ENCODE measurements at places on chromosomes 16 and 17.
A peak's percentile ranks its signal among the peaks of the same experiment; 100 is the strongest.

DNA sequence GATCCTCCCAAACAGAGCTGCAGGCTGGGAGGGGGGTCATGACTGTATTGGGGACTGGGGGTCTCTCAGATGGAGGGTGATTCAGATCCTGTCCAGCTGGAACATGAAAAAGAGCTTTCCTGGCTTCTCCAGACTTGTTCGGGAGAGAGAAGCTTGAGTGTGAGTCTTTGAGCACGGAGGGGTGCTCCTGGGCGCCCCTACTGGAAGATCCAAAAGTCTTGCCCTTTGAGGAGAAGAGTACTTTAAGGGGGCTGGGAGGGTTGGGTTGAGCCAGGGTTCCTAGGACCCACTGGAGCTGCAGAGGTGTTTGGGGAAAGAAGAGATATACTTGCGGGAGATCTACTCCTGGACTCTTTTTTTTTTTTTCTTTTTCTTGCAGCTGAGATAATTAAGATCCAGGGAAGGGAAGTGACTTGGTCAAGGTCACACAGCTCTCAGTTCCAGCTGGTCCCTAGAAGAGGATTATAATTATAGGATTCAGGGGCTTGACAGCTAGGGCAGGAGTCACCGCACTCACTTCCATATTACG, 8.4 kb downstream of the RARA start:
- peak; percentile 74 for DNase-seq

GRCh38 chr17:28247671-28248555, 71.1 kb upstream of the TMEM97 start:
- no peak for DNase-seq

GRCh38 chr16:6160871-6161270, 1063.3 kb upstream of the EEF2KMT start:
- DNase-seq: peak; percentile 87

GRCh38 chr17:51097708-51098446, 22.8 kb downstream of the SPAG9 start:
- DNase-seq: no peak

GRCh38 chr16:62869837-62870236, 833.6 kb upstream of the CDH8 start:
- DNase-seq: no peak

DNA sequence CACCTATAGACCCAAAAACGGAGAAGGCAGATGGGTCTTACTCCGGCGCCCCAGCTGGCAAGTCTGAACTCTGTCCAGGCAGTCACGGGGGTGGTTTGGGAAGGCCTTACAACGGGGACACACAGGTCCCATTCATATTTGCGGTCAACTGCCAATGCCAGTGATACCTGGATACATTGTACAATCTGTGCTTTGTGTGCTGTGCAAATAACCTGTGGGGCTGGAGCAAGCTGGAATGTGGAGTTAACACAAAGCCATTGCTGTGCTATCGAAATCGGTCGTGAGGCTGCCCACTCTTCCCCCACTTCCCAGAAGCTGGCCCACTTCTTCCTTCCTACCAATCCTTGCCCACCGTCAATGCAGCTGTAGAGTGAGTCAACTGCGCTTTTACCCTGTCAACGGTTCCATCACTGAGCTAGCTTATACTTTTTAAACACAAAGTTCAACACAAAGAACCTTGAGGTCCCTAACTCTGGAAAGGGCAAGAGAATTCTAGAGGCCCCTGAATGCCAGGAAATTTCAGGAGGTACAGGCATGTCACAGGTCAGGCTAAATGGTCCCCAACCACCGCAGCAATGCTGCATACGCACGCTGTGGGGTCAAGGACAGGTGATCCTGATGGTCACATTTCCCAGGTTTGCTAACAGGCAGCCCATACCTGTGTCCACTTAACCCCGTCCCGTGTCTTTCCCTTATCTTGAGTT, 122.8 kb downstream of the ZFHX3 start:
- no peak for DNase-seq

DNA sequence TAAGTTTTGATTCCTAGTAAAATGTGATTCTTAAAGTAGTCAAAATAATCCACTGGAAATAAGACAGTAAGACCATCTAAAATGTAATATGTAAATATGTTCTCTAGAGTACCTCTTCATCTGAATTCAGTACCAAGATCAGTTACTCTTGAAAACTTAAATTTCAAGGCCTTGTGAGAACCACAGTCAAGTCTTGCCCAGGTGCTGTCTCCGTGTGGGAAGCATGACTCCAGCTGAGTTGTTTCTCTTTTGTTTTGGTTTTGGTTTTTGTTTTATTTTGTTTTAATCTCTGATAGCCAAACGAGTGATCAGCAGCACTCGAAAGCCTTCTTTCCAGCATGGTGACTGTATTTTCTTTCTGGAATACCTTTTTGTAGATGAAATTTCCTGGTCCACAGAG, 907.0 kb downstream of the KCNJ18 start:
- DNase-seq: no peak

GRCh38 chr16:23960081-23960885, 124.5 kb downstream of the PRKCB start:
- DNase-seq: no peak

- DNase-seq: no peak
These were observed 2.4 kb downstream of the ZNF267 start for GRCh38 chr16:31875928-31876547.

DNA sequence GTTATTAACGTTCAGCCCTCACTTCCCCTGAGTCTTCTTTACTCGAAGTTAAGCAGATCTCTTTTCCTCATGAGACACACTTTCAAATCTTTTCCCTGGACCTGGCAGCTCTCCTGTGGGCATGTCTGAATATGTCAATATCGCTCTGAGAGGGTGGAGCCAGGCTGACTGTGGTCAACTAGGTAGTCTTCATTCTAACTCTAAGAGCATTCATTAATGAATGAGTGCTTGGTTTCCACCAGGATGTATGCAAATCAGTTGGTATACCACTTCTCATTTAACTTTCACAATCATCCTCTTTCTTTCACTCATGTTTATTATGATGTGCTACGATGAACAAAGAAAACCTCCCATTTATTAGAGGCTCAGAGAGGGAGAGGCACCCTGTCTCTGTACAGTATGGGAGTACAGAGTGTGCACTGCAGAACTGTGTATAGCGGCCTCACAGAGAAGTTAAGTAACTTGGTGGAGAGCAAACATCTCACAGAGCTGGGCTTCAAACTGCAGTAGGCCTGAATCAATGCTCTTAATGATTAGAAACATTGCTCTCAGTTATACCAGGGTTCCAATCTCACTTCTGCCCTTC, 39.9 kb downstream of the OTOA start:
- DNase-seq: no peak

- peak; percentile 85 for DNase-seq
These were observed 113.8 kb downstream of the OR1D5 start for GRCh38 chr17:2949469-2950044.

DNA sequence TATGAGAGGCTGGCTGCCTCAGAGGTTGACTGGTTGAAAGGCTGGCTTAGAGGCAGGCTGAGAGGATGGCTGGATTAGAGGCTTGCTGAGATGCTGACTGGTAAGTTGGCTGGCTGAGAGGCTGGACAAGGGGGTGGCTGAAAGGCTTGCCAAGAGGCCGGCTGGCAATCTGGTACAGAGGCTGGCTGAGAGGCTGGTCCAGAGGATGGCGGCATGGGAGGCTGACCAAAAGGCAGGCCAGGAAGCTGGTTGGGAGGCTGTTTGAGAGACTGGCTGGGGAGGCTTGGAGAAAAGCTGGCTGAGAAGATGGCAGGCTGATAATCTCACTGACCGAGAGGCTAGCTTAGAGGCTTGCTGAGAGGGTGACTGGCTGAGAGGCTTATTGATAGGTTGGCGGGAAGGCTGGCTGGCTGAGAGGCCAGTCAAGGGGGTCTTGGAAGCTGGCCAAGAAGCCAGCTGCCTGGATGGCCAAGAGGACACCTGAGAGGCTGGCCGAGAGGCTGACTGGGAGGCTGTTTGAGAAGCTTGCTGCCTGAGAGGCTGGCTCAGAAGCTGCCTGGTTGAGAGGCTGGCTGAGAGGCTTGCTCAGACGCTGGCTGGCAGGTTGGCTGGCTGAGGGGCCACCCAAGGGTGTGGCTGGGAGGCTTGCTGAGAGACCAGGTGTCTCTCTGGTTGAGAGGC, 34.2 kb upstream of the ACSM2B start:
- no peak for DNase-seq

- DNase-seq: peak; percentile 90
These were observed 349.2 kb upstream of the HSBP1 start for GRCh38 chr16:83458612-83459011.

- no peak for DNase-seq
These were observed 123.8 kb downstream of the ZNF778 start for GRCh38 chr16:89341279-89341678.

DNA sequence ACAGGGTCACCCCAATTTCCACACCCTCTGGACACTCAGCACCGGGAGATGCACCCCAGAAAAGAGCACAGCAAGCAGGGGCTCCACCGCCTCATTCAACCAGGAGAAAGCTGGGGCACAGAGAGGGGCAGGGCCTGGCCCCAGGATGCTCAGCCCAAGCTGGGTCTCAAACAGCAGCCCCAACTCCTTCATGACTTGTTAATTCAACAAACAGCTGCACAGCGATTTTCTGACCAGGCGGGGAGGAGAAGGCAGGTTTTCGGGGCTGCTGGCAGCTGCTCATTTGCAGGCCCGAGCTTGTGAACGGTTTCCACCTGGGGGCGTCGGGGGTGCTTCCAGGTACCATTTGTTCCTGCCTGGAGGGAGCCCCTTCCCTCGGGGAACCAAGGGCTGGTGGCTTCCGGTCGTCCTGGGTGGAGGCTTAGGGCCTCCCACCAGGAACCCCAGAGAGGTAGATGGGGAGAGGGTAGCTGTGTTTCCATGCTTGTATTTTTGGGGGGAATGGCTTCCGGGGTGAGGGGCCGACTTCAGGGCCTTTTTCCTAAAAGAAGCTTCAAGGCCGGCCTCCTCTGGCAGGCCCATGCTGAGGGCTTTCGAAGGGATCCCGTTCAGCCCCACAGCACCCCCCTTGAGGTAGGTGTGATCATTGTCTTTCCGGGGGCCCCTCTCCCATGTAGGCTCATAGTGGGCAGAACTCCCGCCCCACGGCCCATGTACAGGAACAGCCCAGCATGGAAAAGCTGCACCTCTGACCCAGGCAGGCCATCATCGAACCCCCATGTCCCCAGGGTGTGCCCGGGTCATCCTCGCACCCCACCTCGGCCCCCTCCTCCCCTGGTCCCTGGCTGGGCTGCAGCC, 191.6 kb upstream of the GSE1 start:
- no peak for DNase-seq

DNA sequence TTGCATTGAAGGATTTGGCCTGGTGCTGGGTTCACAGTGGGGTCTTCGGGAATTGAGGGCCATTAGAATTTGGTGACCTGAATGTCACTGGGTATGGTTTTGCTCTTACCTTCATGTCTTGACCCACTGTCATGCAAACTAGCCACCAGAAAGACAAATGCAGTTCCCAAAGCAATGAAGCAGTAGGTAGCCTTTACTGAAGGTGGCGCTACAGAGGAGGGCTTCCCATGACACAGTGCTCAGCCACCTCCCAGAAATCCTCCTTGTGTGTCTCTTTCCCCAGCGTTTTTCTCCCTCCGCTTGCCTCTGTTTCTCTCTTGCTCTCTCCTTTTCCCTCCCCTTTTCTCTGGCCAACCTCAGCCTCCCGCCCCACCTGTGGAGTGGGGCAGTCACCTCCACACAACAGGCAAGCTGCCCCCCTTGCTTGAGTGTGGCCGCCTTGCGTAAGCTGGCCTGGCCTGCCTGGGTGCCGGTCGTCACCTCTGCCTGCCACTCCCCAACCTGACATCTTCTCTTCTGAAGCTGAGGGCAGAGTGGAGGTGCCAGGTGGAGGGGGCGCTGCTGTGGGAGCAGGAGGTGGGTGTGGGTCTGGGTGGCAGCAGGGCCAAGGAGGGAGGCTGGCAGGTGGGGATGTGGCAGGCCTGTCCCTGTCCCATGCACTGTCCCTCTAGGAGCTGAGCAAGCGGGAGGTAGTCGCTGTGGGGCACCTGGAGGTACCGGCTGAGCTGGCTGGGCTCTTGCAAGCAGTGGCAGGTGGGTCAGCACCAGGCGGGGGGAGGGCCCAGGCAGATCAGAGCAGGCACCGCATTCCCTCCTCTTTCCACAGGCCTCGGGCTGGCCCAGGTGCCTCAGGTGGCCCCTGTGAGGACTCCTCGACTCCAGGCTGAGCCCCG, 34.7 kb downstream of the MYO15A start:
- no peak for DNase-seq

DNA sequence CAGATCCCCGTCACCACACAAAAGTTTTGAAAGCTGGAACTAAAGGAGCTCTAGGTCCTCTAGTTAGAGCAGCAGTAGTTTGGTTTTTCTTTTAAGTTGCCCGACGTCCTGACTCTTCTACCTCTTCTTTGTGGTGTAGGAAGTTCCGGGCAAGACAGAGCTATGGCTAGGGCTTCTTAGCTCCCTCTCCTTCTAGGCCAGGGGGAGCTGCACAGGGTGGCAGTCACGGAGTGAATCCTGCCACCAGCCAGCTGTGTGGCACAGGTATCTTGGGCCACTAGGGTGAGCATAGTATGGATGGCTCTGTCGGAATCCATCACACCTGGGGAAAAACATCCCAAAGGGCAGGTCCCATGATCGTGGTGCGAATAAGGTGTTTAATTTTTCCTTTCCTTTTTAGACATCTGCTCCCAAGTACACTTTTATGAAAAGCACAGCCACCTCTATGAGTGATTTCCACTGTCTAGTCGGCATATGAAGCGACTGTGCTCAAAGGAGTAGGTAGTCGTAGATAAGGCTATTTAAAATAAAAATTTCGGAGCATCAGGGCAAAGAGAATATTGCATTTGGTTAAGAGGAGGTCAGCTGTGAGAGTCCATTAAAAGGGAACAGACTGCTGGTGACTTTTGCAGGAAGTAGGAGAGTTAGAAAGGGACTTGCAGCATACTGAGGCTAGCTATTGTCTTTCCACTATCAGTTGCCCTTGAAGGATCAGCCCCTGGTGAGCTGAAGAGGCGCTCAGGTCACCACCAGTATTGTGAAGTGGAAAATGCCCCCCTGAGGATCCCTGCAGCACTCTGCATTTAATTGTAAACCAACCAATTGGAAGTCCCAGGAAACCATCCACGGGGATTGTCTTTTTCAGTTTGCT, 2.1 kb downstream of the PRKCA start:
- DNase-seq: peak; percentile 63

DNA sequence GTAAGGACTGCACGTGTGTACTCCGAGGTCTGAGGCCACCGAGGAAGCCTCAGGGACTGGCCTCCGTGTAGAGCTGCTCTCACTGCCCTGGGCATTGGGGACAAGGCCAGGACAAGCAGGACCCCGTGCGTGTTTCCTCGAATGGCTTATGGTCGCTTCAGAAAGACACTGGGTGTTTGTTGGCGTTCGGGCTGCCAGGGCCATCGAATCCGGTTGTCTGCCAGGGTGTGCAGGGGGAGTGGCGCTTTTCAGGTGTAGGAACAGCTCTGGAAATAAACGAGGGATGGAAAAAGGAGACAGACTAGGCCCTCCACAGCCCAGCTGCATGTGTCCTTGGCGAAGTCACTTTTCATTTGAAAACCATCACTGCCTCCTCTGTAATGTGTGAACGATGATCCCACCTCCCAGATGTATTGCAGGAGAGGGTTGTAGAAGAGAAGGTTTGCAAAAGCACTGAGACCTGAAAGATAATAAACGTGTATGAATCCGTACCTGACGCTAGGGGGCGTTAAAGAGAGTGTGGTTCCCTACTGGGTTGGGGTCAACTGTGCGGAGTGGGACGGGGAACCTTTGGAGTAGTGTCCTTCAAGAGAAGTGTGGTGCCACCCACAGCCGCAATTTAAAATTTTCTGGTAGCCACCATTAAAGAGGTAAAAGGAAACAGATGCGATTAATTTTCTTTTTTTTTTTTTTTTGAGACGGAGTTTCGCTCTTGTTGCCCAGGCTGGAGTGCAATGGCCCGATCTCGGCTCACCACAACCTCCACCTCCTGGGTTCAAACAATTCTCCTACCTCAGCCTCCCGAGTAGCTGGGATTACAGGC, 2.1 kb upstream of the ZSCAN10 start:
- DNase-seq: no peak

- no peak for DNase-seq
These were observed 181.5 kb upstream of the GSE1 start for GRCh38 chr16:85431431-85432124.
